ENCODE measurements at places on chromosomes 5 and 9.

DNA sequence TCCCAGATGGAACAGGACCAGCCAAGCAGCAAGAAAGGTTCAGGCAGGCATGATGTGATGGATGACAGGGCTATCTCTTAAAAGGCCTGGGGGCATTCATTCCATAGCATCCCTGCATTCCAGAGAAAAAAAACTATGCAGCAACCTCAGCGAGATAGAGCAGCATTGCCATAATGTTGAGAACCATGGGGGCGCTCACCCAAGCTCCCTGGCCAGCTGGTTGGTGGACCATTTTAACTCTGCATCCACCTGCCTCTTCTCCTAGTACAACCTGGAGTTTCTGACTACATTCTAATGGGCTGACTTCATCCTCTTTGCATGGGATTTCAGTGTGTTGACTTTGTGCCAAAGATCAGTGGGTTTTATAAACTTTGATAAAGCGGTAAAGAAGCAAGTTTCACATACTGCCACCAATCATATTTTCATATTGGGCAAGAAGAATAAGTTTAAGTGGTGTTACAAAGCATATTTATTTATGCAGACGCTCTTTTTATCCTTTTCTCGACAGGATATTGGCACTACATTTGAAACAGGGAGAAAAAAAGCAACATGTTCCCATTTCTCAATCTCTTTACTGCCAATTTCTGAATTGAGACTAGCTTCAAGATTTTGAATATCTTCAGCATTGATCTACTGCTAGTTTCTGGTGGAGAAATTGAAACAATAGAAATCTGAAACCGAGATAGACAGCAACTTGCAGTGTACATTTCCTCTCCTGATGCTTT, 378.3 kb upstream of the WWC1 start:
- no peak for DNase-seq

- no peak for DNase-seq
Measured at GRCh38 chr9:17799369-17799768, 220.5 kb downstream of the SH3GL2 start.

GRCh38 chr9:13688990-13689600, 409.6 kb upstream of the MPDZ start:
- DNase-seq: no peak

GRCh38 chr5:98500811-98501210, 272.7 kb upstream of the RGMB start:
- no peak for DNase-seq

- DNase-seq: no peak
Measured at GRCh38 chr5:17070647-17071046, 134.6 kb upstream of the MYO10 start.

GRCh38 chr5:42032137-42032536, 107.1 kb downstream of the FBXO4 start:
- no peak for DNase-seq

- DNase-seq: no peak
Measured at GRCh38 chr5:83400241-83400640, 71.3 kb upstream of the VCAN start.

DNA sequence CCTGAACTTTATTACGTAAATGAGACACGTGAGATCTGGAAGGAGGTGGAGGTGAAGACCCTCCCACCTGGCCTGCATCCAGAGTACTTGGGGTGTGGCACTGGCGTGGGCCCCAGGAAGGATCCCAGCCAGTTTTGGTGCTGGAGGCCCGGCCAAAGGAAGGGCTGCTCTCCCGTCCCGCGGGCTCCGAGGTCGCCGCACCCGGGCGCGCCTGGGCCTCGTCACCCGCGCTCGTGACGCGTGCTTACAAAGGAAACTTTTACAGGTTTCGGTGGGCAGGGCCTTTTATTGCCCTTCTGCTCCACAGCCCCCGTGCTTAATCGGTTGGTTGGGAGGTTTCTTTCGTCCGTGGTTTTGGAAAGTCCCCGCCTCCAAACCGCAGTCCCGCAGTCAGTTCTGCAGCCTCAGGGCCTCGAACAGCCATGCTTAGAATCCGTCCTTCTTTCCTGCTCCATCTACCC, 29.2 kb downstream of the CDKN2A start:
- DNase-seq: no peak

DNA sequence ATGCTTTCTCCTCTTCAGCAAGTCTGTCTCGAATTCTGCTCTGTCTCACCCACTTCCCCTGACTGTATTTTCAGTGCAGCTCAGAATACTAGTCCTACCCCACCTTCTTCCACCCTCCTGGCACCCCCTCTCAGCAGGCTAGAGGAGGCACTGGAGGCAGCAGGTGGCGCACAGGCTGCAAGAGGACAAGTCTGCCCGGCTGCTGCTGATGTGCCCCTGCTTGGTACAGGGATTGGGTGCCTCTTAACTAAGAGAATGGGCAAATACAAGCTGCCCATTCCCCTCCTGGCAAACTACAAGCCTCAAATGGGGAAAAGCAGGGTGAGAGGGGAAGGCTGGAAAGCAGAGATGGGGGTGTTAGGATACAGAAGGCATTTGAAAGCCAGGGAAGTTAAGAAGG, 5.1 kb downstream of the TLN1 start:
- peak; percentile 29 for DNase-seq

DNA sequence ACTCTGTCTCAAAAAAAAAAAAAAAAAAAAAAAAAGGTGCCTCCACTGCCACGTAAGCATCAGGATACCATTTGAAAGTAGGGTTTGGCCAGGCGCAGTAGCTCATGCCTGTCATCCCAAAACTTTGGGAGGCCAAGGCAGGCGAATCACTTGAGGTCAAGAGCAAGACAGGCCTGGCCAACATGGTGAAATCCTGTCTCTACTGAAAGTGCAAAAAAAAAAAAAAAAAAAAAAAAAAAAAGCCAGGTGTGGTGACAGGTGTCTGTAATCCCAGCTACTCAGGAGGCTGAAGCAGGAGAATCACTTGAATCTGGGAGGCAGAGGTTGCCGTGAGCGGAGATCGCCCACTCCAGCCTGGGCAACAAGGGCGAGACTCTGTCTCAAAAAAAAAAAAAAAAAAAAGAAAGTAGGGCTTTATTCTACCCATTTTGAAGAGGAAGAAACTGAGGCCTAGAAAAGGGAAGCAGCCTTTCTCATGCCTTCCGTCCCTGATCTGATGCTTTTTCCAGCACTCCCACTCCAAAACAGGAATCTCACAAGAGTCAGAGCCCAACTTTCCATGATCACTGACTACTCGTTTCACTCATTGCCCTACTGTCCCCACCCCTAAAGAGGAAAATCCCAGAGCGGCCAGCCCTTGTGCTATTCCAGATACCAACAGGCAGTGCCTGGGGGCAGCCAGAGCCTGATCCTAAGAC, 16.3 kb upstream of the CCIN start:
- DNase-seq: no peak

DNA sequence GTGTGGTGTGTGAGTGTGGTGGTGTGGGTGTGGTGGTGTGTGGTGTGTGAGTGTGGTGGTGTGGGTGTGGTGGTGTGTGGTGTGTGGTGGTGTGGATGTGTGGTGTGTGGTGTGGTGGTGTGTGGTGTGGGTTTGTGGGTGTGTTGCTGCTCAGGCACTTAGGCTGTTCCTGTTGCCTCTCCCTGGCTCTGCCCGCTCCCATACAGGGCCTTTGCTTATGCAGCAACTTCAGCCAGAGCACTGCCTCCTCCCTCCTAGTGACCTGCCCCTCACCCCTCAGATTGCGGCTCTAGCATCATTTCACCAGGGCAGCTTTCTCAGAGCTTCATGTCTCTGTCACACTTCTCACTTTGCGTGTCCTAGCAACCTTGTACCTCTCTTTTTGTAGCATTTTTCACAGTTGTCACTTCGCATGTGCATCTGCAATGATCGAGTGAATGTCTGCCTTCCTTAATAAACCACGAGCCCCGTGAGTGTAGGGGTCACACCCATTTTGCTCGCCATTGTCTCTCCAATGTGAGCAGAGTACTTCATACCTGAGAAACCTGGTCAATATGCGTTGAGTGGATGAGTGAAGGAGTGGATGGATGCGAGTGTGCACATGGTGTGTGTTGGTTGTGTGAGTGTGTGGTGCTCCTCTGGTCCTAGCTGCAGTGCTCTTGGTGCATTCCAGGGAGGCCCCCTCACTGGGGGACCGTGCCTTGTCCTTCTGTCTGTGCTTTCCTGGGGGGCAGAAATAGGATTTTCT, 167.9 kb upstream of the PANK3 start:
- no peak for DNase-seq

DNA sequence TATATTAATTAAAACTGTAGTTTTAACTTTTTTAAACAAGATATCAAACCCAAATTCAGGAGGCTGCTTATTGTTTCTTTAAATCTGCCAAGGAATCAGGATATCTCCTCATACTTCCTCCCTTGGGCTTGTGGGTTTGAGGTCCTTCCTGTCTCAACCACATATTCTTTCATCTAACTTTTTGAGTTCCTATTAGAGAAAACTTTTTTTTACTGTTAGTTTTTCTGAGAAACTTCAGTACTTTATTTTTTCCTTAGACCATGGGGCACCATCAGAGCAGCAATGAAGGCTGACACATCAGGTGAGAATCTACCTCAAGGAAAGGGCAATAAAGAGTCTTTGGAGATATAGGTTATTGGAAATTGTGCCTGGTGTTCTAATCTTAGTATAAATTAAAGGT, 56.7 kb downstream of the TSSK1B start:
- DNase-seq: no peak

DNA sequence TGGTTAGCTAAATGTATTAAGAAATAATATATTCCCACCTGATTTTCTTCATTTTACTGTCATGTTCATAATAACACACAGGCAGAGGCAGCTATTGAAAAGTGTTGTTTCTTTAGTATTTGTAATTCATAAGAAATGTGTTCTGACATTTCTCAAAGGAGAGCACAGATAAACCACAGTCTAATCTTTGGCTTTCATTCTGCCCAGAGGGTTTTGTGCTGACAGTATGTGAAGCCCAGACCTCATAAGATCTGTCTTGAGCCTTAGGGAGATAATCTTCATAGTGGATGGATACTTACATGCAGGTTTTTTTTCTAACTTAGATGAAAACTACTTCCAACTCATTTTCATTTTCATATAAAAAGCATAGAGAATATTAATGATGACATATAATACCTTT, 206.1 kb downstream of the CHSY3 start:
- no peak for DNase-seq

GRCh38 chr9:20270161-20270560, 352.1 kb downstream of the MLLT3 start:
- DNase-seq: no peak

GRCh38 chr9:96108691-96109380, 193.1 kb downstream of the HSD17B3 start:
- DNase-seq: no peak

DNA sequence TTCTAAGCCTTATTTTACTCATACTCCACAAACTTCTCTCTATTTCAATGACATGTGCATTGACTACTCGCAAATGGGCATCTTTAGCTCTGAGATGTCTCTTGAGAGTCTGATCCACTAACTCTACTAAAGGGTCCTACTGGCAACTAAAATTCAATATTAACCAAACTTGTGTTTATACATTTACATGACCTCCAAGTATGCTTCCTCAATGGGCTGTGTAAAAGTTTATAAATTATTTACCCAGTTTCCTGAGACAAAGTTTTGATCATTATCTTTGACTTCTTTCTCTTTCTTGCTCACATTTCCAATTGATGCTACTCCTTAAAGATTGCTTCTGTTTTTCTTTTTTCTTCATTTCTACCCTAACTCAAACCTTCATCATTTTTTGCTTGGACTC, 510.1 kb upstream of the DAB2 start:
- DNase-seq: no peak

DNA sequence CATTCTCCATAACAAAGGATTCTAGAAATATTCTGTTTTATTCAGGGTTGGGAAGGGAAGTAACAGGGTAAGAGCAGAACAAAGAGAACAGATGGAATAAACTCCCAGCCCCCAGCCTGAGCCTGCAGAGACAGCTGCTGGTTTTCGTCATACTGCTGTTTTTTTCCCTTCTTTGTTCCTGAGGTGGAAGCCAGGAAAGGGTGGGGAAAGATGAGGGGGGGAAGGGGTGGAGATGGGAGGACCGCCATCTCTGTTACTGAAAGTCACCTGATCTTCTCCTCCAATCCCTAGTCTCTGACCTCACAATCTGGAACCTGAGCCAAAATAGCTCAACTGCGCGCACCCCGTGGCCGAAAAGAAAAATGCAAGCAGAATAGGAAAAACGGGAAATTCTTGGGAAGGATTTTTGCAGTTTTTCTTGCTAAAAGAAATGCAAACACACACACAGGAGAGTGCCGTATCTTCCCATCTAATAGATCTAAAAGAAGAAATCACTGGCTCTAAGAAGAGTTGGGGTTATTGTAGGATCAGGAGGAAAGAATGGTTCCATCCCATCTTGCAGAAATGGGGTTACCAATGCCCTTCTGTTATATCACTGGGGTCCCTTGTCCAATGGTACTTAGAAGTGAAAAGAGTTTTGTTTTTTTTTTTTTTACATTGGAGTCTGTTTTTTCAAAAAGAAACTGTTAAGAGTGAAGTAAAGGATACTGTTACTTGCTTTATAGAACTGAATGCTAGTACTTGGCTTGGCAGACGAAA, 57.9 kb downstream of the DIAPH1 start:
- DNase-seq: peak; percentile 93

DNA sequence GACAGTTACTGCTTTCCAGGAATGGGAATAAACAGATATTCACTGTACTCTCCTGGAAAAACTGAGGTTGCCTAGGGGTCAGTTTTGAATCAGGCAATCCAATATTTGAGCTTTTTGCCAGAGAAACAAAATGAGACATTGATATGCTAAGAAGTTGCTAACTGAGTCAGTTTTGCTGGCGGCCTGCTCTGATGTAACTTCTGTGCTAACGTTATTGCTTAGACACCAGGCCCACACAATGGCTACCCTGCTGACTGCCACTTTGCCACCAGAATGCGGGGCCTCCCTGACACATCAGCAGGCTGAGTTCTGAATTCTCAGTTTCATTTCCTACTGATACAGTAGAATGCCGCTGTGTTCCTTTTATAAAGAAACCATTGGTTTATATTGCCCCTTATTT, 18.2 kb upstream of the ZNF618 start:
- DNase-seq: no peak

- DNase-seq: no peak
Measured at GRCh38 chr9:103319979-103320378, 324.8 kb downstream of the CYLC2 start.

DNA sequence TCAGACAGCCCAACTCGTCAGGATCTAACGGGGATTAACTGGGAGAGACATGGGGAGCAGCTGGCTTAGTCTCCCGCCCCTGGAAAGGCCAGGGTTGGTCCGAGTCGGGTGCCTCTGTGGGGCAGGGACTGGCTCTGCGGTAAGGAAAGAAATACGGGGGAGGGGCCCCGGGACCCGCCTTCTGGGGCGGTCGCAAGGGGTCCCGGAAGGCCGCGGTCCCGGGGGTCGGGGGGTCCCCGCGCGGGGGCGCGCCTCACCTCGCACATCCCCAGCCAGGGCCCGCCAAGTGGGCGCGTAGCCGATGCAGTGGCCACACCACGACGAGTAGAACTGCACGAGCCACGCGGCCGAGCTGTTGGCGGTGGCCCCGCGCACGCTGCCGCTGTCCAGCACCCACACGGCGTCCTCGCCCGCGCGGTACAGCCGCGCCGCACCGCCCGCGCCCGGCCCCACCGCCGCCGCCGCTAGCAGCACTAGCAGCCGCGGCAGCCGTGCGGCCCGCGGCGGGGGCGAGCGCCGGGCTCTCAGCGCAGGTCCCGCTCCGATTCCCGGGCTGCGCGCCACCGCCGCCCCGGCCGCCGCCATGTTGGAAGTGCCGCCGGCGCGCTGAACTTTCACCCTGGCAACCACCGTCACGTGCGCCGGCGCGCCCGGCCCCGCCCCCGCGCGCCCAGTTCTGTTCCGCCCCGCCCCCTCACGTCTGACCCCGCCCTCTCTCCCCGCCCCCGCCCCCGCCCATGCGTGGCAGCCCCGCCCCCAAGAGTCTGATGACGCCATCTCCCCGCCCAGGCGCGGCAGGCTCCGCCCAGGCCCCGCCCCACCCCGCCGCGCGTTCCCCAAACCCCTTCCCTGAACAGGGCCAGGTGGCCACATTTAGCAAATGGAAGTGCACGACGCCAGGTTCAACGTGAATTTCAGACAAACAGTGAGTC, at the start of gene QSOX2:
QSOX2 (minus strand) TSS at position 594 of the 932 bp plus-strand sequence; CDS start at position 585, 9 bp downstream.
- DNase-seq: no peak

Data from AG09309 (cell line).